Natural killer cell treated with Interleukin-12 subunit alpha and Interleukin-12 subunit beta and Interleukin-15 and Interleukin-18, amount 100 ng/mL, for 72 hours (primary cell): ENCODE measurements at places on chromosomes 5 and 9. TPM values are rescaled to one million over a fixed set of nuclear protein-coding genes. Genes with fewer than 3 reads are reported as not detected.
A peak's percentile ranks its signal among the peaks of the same experiment; 100 is the strongest.

- no peak overlapping the region for H3K4me3 ChIP-seq
- H3K4me1 ChIP-seq: no peaks in the 10 kb centered on the region
- no peak overlapping the region for H3K27ac ChIP-seq
- H3K27me3 ChIP-seq: peaks cover 31% of the 10 kb centered on the region
These were observed 10.6 kb upstream of the SEMA6A start for GRCh38 chr5:116585227-116585626.

GRCh38 chr5:74352256-74352655 is 288.3 kb downstream of the ENC1 start:
- peaks cover 18% of the 10 kb centered on the region for H3K27me3 ChIP-seq
- DNase-seq: no peak
- no peak overlapping the region for H3K27ac ChIP-seq
- H3K36me3 ChIP-seq: peaks cover 12% of the 10 kb centered on the region

GRCh38 chr9:87793292-87793691 is 67.4 kb downstream of the CTSL start:
- peaks cover 26% of the 10 kb centered on the region for H3K4me1 ChIP-seq
- H3K36me3 ChIP-seq: no peaks in the 10 kb centered on the region
- H3K27ac ChIP-seq: peak overlapping the region; percentile 85
- DNase-seq: no peak
- peaks cover 18% of the 10 kb centered on the region for H3K27me3 ChIP-seq
- peak overlapping the region; percentile 69 for H3K4me3 ChIP-seq

- DNase-seq: no peak
- H3K27ac ChIP-seq: no peak overlapping the region
- H3K4me3 ChIP-seq: no peak overlapping the region
- H3K4me1 ChIP-seq: no peaks in the 10 kb centered on the region
- no peaks in the 10 kb centered on the region for H3K27me3 ChIP-seq
- H3K36me3 ChIP-seq: no peaks in the 10 kb centered on the region
These were observed 412.4 kb upstream of the ZNF462 start for GRCh38 chr9:106450549-106450948.

The NTRK2 gene
- total RNA-seq: 0.24 TPM

The PSD2 gene
- total RNA-seq: not detected

DNA sequence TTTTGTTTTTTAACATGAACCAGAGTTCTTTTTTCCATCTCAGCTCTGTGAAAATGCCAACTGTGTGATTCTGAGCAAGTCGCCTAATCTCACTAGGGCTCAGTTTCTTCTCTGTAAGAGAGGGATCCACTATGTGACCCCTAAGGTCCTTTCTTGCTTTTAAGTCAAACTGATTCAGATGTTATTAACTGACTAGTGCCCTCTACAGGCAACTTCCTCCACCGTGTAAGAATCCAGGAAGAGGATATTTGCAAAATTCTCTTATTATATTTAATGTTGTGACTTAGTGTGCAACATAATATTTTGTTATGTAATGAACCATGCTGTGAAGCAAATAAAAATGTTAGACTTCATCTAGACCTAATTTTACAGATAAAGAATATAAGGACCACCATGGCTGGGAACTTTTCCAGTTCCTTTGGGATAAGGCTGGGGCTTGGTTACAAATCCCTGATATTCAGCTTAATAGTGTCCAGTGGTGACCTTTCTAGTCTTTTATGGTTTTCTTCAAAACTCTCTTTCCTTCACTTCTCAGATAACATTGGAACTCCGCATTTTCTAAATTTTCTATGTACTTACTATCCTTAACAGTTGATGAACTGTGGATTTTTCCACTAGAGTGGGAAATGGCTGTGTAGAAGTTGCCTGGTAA is 244.7 kb downstream of the PIK3R1 start:
- H3K27ac ChIP-seq: peak overlapping the region; percentile 11
- peaks cover 16% of the 10 kb centered on the region for H3K4me1 ChIP-seq
- peak; percentile 62 for DNase-seq
- no peak overlapping the region for H3K4me3 ChIP-seq

The GRXCR2 gene
- not detected for total RNA-seq

The CTSV gene
- 0.47 TPM for total RNA-seq

DNA sequence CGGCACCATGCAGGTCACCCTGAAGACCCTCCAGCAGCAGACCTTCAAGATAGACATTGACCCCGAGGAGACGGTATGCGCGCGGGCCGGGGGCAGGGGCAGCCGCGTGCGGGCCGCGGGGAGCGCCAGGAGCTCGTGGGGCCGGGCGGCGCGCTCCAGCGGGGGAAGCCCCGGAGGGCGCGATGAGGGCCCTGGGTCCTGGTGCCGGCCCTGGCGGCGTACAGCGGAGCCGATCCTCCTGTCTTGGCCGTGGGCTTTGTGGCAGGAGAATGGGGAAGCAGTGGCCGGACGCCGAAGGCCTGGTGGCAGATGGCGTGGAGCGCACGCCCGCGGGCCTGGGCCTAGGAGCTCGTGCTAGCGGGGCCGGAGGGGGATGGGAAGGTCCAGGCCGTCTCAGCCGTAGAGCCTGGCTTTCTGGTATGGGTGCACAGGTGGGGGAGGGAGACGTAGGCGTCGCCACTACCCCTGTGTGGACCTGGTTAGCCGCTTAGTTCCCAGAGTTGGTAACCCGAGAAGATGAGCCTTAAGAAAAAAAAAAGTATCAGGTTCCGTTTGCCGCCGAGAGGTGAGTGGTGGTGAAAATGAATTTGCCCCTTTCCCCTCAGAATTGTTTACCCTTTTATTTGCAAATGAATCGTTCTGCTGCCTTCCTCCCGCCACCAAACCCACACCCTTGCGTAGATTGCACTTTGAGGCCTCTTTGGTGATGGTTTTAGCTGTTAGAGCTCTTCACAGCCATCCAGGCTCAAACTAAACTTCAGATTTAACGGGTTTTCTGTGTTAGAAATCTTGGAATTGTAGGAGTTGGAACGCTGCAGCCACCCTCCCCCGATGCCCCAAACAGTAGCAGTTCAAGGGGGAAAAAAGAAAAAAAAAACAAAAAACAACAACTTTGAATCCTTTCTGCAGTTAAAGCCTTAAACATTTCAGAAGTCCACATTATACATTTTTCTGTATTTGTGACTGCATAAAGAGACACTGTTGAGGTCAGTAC is 841 bp downstream of the RAD23B start:
- H3K4me1 ChIP-seq: peaks cover 51% of the 10 kb centered on the region
- DNase-seq: peak; percentile 71
- H3K27ac ChIP-seq: peak overlapping the region; percentile 78
- no peaks in the 10 kb centered on the region for H3K27me3 ChIP-seq
- H3K36me3 ChIP-seq: no peaks in the 10 kb centered on the region

DNA sequence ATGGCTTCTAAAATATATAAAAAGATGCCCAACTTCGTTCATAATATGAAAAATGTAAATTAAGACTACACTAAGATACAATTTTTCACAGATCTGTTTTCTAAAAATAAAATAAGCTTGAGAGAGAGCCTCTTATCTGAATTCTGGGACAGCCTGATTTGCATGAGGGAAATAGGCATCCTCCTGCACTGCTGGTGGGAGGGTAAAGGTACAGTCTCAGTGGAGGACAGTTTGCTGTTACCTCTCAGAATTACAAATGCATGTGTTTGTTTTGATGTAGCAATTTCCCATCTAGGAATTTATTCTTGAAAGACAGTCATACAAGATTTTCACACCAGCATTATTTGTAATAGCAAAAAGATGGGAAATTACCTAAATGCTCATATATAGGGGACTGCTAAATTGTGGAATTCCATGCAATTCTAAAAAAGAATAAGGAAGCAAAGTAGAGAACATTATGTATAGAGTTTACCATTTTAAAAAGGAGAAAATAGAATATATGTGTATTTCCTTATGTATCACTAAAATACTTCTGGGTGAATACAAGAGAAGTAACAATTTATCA is 75.7 kb downstream of the ZSWIM6 start:
- H3K4me3 ChIP-seq: peak overlapping the region; percentile 86
- H3K27me3 ChIP-seq: no peaks in the 10 kb centered on the region
- H3K27ac ChIP-seq: peak overlapping the region; percentile 72
- no peak for DNase-seq

DNA sequence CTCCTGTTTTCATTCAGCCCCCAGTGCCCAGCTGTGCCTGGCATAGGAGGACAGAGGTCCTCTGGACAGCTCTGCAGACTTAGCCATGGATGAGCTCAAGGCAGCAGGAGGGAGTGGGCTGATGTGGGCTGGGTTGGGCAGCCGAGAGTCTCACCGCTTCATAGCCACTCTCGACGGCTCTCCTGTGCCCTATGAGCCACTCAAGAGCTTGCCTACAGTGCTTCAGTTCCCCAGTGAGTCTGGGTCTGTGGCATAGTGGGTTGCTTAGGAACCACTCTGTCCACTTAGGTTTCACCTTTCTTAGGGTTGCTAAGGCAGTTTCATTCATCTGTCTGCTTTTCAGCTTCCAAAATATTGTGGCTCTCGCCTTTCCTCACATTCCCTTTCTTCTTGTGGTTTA is 296.8 kb downstream of the ICE1 start:
- no peak overlapping the region for H3K4me3 ChIP-seq
- DNase-seq: no peak
- H3K4me1 ChIP-seq: no peaks in the 10 kb centered on the region
- no peak overlapping the region for H3K27ac ChIP-seq

- no peaks in the 10 kb centered on the region for H3K36me3 ChIP-seq
- H3K27me3 ChIP-seq: no peaks in the 10 kb centered on the region
- no peak for DNase-seq
- no peak overlapping the region for H3K4me3 ChIP-seq
These were observed 121.2 kb downstream of the GCNT1 start for GRCh38 chr9:76580188-76580587.
